ENCODE measurements at places on chromosomes 4 and X. TPM values are rescaled to one million over a fixed set of nuclear protein-coding genes. Genes with fewer than 3 reads are reported as not detected.

Gene FGA
- 579 TPM for polyA plus RNA-seq

Gene TLR6
- polyA plus RNA-seq: 0.56 TPM

DNA sequence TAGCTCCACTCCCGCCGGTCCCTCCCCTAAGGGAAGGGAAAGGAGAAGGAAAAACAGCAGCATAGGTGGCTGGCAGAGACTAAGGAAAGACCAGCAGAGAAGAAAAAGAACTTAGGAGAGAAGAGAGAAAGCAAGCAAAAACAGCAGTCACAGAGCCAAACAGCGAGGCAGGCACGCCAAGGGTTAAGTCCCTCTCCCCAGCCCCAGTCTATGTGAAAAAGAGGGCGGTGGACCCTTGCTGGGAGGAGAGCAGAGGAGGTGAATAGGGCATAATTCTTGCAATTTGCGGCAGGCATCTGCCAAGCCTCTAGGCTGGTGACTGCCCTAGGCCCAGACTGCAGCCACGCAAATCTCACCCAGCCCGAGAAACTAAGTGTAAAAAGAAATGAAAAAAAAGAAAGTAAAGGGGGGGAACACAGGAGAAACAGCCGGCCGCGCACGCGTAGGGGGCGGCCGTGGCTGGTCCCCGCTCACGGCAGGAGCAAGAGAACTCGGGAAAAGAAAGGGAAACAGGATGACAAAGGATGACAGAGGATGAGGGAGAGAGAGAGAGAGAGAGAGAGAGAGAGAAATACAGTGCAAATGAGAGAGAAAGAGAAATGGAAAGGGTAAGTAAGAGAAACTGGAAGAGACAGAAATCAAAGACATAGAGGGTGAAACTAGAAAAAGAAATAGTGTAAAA is 48.6 kb downstream of the MAGEA9 start:
- no peaks in the 10 kb centered on the region for H3K27me3 ChIP-seq
- no peaks in the 10 kb centered on the region for H3K4me1 ChIP-seq
- DNase-seq: peak; percentile 33
- H3K27ac ChIP-seq: peak overlapping the region; percentile 79
- H3K4me3 ChIP-seq: peak overlapping the region; percentile 22
- no peaks in the 10 kb centered on the region for H3K36me3 ChIP-seq

DNA sequence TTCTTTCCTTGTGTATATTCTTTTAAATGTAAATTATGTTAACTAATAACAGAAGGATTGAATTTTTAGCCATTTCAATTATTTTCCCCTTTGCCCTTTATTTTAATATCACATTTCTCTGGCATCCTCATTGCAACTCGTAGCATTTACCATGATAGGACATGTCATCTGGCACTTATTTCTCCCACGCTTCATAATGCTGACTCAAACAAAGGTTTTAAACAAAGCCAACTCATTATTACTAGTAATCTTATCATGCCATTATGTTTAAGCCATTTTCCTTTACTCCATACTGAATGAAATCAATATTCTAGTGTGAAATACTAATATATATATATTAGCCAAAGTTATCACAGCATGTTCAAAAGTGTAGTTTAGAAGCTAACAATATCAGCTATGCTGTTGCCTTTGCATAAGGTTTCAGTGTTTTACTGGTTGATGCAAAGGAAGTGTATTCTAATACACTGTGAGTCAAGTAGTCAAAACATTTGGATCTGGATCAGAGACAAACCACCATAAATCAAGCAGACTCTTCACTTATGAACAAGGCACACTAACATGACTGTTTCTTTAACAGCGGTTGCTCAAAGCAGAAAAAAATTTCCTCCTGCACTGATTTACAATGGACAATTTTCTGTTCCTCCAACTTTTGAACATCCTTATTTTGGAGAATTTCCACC is 281.6 kb downstream of the SLC7A11 start:
- no peaks in the 10 kb centered on the region for H3K36me3 ChIP-seq
- H3K4me1 ChIP-seq: no peaks in the 10 kb centered on the region
- no peaks in the 10 kb centered on the region for H3K27me3 ChIP-seq
- no peak overlapping the region for H3K4me3 ChIP-seq
- H3K27ac ChIP-seq: no peak overlapping the region
- DNase-seq: no peak

Gene TCEAL1
- polyA plus RNA-seq: 116 TPM

DNA sequence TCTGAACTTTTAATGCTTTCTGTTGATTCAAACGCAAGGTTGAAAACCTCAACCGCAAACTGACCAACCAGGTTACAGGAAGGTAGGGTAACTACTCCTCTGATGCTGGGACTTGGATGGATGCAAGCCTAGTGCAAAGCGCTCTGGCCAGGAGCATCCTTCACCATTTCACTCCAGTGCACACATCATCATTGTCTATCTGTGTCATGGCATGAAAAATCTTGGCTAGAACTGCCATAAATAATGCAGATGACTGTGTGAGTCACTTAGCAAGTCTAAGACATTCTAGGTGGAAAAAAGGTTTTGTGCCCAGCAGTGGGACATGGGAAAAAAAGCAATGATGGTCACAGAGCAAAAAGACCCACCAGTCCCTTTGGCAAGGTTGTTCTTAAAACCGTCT is 10.9 kb downstream of the ADGRA3 start:
- H3K4me1 ChIP-seq: peaks cover 8% of the 10 kb centered on the region
- H3K27ac ChIP-seq: no peak overlapping the region
- H3K27me3 ChIP-seq: no peaks in the 10 kb centered on the region
- no peaks in the 10 kb centered on the region for H3K36me3 ChIP-seq

Gene LAP3
- polyA plus RNA-seq: 56.2 TPM

Measured in hepatocyte (in vitro differentiated cells).